ENCODE measurements at places on chromosomes 7 and 10.

GRCh38 chr7:22640269-22640668 is 86.7 kb upstream of the IL6 start:
- no peaks in the 10 kb centered on the region for H3K36me3 ChIP-seq
- H3K27me3 ChIP-seq, result no peaks in the 10 kb centered on the region
- no peak overlapping the region for H3K27ac ChIP-seq

- DNase-seq, result no peak
- H3K27ac ChIP-seq, result no peak overlapping the region
- H3K4me1 ChIP-seq, result peaks cover 7% of the 10 kb centered on the region
- no peak overlapping the region for H3K4me3 ChIP-seq
Measured at GRCh38 chr10:101047961-101048892, 13.6 kb upstream of the KAZALD1 start.

DNA sequence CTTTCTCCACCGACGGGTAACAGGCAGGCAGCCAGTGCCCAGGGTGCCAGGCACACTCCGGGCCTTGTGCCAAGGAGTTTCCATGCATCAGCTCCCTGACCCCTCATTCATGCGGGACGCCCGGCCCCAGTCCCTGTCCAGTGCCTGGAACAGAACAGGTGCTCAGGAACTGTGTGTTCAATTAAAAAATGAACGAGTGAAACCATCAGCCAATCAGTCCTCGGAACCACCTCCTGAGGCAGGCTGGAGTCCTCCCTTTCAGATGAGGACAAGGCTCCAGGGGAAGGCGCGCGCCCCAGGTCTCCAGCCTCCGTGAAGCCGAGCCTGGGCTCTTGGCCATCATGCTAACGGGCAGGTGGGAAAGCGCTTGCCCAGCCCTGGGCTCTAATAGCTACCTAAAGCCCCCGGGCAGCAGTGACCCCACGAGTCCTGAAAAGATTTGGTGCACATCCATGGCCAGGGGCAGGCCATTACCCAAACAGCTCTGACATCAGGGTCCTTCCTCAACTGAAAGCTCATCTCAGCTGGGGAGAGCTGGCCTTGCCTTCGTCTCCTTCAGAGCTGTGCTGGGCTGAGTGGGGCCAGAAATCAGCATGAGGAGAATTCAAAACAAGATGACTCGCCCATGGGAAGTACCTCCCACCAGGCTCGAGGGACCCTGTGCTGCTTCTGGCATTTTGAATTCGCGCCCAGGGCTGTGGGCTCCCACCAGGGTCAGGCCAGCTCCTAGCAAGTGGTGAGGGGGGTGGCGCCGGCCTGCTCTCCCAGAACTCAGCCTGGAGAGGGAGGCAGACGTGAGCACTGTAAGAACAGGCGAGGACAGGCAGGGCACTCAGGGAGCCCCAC is 200.5 kb downstream of the MAD1L1 start:
- no peak for DNase-seq
- peaks cover 3% of the 10 kb centered on the region for H3K27me3 ChIP-seq
- H3K4me3 ChIP-seq, result no peak overlapping the region
- H3K4me1 ChIP-seq, result peaks cover 4% of the 10 kb centered on the region

GRCh38 chr10:1368842-1369171 is 312.6 kb downstream of the WDR37 start:
- H3K27ac ChIP-seq, result no peak overlapping the region
- H3K4me1 ChIP-seq, result peaks cover 3% of the 10 kb centered on the region
- peak; percentile 7 for DNase-seq
- no peak overlapping the region for H3K4me3 ChIP-seq
- H3K27me3 ChIP-seq, result no peaks in the 10 kb centered on the region

- no peak overlapping the region for H3K4me3 ChIP-seq
- no peak for DNase-seq
- no peaks in the 10 kb centered on the region for H3K27me3 ChIP-seq
- H3K36me3 ChIP-seq, result no peaks in the 10 kb centered on the region
Measured at GRCh38 chr7:94675356-94675755, 19.4 kb upstream of the SGCE start.

DNA sequence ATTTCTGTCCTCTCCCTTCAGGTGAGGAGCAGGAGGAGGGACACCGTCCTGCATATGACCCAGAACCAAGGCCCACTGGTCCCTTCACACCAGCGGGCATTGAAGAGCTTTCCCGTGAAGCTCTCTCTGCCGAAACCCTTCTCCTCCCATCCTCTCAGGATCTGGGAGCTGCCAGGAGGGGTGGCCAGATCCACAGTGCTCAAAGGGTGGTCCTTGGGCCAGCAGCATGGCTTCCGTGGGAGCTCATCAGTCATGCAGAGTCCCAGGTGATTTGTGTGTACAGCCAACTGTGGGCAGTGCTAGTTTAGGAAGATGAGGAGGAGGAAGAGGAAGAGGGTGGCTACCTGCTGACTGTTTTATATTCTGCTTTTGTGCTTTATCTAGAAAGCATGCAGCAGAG is 28.4 kb downstream of the CNPY1 start:
- no peak overlapping the region for H3K4me3 ChIP-seq
- H3K36me3 ChIP-seq, result no peaks in the 10 kb centered on the region
- peaks cover 7% of the 10 kb centered on the region for H3K27me3 ChIP-seq
- H3K27ac ChIP-seq, result no peak overlapping the region
- H3K4me1 ChIP-seq, result no peaks in the 10 kb centered on the region
- DNase-seq, result no peak

GRCh38 chr7:53272081-53272480 is 236.6 kb downstream of the POM121L12 start:
- H3K27me3 ChIP-seq, result no peaks in the 10 kb centered on the region
- H3K36me3 ChIP-seq, result no peaks in the 10 kb centered on the region
- no peak overlapping the region for H3K4me3 ChIP-seq
- DNase-seq, result no peak
- H3K27ac ChIP-seq, result no peak overlapping the region

DNA sequence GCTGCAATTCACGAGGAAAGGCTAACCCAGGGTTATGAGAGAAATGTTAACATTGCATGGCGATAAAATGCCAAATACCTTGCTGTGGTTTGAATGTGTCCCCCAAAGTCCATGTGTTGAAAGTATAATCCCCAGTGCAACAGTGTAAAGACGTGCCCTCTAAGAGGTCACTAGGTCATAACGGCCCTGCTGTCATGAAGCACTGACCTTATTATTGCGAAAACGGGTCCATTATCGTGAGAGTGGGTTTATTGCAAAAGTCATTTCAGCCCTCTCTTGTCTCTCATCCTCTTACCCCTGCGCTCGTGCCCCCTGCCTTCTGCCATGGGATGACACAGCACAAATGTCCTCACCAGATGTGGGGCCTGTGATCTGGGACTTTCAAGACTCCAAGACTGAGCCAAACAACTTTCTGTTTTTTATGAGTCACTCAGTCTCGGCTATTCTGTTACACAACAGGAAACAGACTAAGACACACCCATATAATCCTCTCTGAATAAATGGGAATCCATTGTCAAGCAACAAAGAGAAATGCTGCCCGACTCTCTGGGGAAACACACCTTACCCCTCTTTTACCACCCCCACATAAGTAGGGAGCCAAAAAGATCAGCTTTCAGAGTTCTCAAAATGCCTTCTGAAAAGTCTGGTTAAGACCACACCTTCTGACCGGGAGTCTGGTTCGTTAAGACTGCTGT is 73.1 kb upstream of the UCN3 start:
- DNase-seq, result peak; percentile 36
- H3K36me3 ChIP-seq, result no peaks in the 10 kb centered on the region
- H3K4me1 ChIP-seq, result no peaks in the 10 kb centered on the region
- H3K27me3 ChIP-seq, result no peaks in the 10 kb centered on the region
- H3K27ac ChIP-seq, result no peak overlapping the region
- no peak overlapping the region for H3K4me3 ChIP-seq

DNA sequence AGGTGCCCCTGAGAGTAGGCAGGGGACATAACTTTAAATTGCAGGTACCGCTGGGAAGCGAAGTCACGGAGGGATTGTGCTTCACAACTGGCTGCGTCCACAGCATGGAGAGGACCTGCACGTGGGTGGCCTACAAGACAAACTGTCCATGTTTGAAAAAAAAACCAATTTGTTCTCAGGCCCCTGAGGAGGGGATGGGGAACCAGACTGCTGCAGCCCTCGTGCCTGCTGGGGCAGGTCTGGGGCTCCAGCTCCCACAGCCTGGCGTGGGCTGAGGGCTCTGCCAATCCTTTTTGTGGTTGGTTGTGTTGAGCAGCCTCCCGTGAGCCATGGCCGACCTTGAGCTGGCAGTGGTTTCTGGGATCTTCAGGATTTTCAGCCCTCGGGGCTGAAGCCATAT is 9.7 kb downstream of the SFRP5 start:
- no peaks in the 10 kb centered on the region for H3K4me1 ChIP-seq
- peaks cover 46% of the 10 kb centered on the region for H3K36me3 ChIP-seq
- DNase-seq, result no peak

GRCh38 chr10:35642793-35643114 is 658 bp upstream of the FZD8 start:
- peak overlapping the region; percentile 72 for H3K4me3 ChIP-seq
- H3K4me1 ChIP-seq, result peaks cover 18% of the 10 kb centered on the region
- no peak overlapping the region for H3K27ac ChIP-seq
- H3K36me3 ChIP-seq, result peaks cover 4% of the 10 kb centered on the region
- no peak for DNase-seq

DNA sequence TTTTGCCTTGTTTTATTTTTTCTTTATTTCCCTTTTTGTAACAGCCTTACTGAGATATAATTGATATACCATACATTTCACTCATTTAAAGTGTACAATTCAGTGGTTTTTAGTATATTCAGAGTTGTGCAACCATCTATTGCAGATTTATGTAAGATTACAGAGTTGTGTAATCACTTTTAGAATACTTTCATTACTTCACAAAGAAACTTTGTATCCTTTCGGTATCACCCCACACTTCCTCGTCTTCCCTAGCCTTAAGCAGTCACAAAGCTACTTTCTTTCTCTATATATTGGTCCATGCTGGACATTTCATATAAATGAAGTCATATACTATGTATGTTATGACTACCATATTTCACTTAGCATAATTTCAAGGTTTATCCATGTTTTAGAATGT is 74.6 kb downstream of the ATRNL1 start:
- H3K27ac ChIP-seq, result no peak overlapping the region
- no peaks in the 10 kb centered on the region for H3K27me3 ChIP-seq
- DNase-seq, result no peak
- no peak overlapping the region for H3K4me3 ChIP-seq
- no peaks in the 10 kb centered on the region for H3K36me3 ChIP-seq

GRCh38 chr10:133144771-133145170 is 15.2 kb upstream of the KNDC1 start:
- no peaks in the 10 kb centered on the region for H3K27me3 ChIP-seq
- no peaks in the 10 kb centered on the region for H3K4me1 ChIP-seq
- no peaks in the 10 kb centered on the region for H3K36me3 ChIP-seq
- no peak overlapping the region for H3K27ac ChIP-seq

DNA sequence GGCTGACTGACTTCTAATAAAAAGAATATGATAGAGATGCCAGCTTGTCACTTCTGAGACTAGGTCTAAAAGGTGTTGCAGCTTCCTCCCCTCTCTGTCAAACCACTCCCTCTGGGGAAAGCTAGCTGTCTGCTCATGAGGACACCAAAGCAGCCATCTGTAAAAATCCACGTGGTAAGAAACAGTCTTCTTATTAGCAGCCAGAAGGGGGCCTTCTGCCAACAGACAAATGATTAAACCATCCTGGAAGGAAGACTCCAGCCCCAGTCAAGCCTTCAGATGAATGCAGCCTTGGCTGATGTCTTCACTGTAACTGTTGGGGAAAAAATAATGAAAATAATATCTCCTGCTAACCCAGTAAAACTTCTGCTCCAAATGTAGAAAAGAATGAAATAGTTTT is 41.9 kb upstream of the DAGLB start:
- no peak for DNase-seq
- no peaks in the 10 kb centered on the region for H3K27me3 ChIP-seq
- H3K4me1 ChIP-seq, result peaks cover 2% of the 10 kb centered on the region
- no peak overlapping the region for H3K4me3 ChIP-seq
- no peaks in the 10 kb centered on the region for H3K36me3 ChIP-seq

GRCh38 chr7:139522830-139523198 is 671 bp upstream of the CLEC2L start:
- no peak overlapping the region for H3K4me3 ChIP-seq
- no peak overlapping the region for H3K27ac ChIP-seq
- peaks cover 35% of the 10 kb centered on the region for H3K27me3 ChIP-seq
- no peak for DNase-seq

GRCh38 chr7:42161719-42162118 is 75.3 kb downstream of the GLI3 start:
- peaks cover 9% of the 10 kb centered on the region for H3K4me1 ChIP-seq
- DNase-seq, result peak; percentile 86

DNA sequence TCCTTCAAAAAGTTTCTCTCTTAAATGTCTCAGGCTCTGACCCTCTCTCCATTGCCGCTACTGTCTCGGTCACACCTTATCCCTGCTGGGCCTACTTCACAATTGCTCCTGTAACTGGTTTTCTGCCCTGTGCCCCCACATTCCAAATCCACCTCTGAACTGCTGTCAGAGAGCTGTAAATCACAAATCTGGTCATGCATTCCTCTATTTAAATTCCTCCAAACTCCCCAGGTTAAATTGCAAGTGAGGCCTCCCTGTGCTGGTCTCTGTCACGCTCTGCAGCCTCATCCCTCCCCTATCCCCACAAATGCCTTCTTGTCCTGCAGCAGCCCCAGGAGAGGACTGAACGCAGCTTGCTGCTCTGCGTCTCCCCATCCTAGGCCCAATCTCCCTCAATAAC is 40.4 kb upstream of the CDCA7L start:
- H3K4me1 ChIP-seq, result no peaks in the 10 kb centered on the region
- H3K4me3 ChIP-seq, result no peak overlapping the region
- DNase-seq, result no peak
- no peaks in the 10 kb centered on the region for H3K27me3 ChIP-seq

GRCh38 chr7:139455789-139456188 is 27.7 kb downstream of the KLRG2 start:
- no peak for DNase-seq
- no peaks in the 10 kb centered on the region for H3K36me3 ChIP-seq
- H3K4me3 ChIP-seq, result no peak overlapping the region
- no peaks in the 10 kb centered on the region for H3K4me1 ChIP-seq
- no peaks in the 10 kb centered on the region for H3K27me3 ChIP-seq
- H3K27ac ChIP-seq, result no peak overlapping the region

Measured in trophoblast cell (in vitro differentiated cells and primary cell).